ENCODE measurements at places on chromosomes 12 and 14.

GRCh38 chr14:30058401-30058800 lies 130.8 kb upstream of the PRKD1 start:
- no peak for DNase-seq

DNA sequence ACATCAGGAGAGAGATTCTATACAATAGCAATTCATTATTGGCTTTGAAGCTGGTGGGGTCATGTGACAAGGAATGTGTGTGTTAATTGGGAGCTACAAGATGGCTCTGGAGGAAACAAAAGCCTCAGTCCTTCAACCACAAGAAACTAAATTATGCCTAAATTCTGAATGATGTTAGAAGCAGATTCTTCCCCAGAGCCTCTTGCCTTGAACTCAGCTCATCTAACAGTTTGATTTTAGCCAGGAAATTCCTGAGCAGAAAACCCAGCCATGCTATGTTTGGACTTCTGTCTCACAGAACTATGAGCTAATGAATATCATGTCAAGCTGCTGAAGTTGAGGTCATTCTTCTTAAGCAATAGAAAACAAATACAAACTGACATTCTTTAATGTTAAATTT lies 274.7 kb downstream of the SLC6A15 start:
- DNase-seq: peak; percentile 42

DNA sequence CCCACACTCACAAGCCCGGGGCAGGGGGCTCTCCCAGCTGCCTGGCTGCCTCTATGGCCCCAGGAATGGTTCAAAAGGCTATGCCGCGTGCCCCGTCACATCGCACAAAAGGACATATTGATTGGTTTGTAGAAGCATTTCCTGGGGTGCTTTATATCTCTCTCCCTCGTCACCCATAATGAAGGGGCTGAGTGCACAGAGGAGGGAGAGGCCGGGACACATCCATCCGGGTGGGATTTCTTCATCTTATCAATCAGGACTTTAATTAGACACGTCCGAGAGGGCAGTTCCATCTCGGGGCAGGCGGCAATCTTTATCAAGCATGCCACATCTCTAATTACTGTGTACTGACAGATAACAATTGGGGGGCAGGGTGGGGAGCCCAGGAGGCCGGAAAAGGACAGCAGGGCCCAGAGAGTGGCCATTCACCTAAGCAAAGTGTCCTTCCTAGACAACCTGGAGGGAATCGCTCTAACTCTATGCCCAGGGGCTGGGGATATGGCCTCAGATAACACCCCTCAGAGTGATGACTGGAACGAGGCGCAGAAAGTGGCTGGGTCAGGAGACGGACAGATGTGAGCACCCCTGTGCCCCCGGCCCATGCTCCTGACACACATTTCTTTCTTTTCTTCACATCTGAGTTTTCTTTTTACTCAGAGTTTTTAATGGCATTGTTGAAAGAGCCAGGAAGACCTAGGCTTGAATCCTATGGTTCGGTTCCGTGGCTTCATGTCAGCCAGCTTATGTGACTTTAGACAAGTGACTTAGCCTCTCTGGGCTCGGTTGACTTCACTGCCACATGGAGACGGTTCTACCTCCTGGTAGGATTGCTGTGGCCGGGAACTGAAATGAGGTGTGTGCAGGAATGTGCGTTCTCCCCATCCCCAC lies 36.0 kb upstream of the ESRRB start:
- DNase-seq: no peak

DNA sequence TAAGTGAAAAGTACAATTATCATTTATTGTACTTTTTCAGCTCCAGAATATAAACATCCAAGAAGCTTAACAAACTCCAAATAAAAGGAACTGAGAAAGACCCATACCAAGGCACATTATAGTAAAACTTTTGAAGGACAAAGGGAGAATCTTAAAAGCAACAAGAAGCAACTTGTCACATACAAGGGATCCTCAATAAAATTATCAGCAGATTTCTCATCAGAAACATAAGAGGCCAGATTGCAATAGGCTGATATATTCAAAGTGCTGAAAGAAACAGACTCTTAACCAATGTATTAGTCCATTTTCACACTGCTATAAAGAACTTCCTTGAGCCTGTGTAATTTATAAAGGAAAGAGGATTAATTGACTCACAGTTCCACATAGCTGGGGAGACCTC lies 48.3 kb downstream of the TTC7B start:
- no peak for DNase-seq

GRCh38 chr12:97398704-97399103 lies 63.9 kb upstream of the RMST start:
- DNase-seq: no peak

GRCh38 chr12:43882578-43883178 lies 46.8 kb downstream of the TMEM117 start:
- DNase-seq: peak; percentile 68

- no peak for DNase-seq
Observed at GRCh38 chr12:57717131-57717530, 21.4 kb downstream of the AGAP2 start.

DNA sequence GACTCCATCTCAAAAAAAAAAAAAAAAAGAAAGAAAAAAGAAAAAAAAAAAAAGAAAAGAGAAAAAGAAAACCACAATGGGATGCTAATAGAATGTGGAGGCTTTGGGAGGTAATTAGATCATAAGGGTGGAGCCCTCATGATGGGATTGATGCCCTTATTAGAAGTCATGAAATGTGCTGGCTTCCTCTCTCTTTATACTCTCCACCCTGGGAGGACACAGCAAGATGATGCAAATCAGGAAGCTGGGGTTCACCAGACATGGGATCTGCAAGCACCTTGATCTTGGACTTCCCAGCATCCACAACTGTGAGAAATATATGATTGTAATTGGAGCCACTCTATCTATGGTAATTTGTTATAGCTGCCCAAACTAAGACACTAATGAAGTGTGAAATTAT lies 13.4 kb upstream of the DRAM1 start:
- no peak for DNase-seq

DNA sequence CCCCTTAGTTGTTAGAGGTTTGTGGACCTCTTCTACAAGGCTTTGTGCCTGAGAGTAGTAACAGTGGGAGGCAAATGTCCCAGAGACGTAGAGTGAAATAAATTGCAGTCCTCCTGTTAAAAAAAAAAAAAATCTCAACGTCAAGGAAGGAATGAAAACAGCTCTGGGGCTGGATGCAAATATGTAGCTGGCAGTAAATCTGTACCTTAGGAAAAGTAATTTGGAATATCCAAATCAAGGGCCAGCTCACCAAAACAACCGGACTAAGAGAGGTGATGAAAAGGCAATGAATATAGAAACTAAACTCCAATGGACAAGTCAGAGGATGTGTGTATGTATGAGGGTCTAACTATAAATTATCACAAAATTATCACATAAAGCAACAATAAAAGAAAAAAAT lies 27.0 kb downstream of the SINHCAF start:
- DNase-seq: no peak

- DNase-seq: peak; percentile 77
Observed at GRCh38 chr12:14984766-14985285, 12.0 kb downstream of the PDE6H start.

DNA sequence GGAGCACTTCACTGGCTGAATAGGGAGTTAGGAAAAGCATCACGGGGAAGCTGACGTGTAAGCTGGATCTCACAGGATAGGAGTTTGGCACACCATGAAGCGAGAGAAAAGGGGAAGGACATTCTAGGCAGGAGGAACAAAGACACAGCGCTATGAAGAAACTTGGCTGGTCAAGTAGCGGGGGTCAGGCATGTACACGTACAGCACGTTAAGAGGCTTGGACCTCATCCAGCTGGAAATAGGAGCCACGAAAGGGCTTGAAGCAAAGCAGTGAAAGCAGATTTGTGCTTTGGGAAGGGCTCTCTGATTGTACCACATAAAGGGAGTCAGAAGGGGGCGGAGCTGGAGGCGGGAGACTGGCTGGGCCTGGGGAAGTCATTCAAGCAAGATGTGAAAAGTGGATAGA lies 19.6 kb upstream of the GALNT8 start:
- peak; percentile 99 for DNase-seq

DNA sequence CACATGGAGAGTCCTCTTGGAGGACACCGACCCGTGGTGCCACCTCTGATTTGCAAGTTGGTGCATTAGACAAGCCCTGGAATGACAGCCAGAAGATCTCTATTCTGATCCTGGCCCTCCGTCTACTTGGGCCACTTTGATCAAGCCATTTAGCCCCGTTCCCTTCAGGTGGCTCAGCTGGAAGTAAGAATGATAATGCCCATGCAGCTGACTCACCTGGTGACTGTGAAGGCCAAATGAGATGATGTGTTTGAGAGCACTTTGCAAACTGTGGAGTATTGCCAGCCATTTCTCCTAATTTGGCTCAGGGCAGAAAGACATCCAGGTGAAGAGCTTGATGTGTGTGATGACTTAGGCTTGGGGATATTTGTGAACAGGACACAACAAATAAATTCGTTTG lies 165.9 kb downstream of the ETV6 start:
- DNase-seq: no peak

GRCh38 chr12:117980616-117981015 lies 11.8 kb upstream of the KSR2 start:
- no peak for DNase-seq

GRCh38 chr12:44314007-44314500 lies 478.2 kb downstream of the TMEM117 start:
- no peak for DNase-seq

- DNase-seq: peak; percentile 99
Observed at GRCh38 chr14:76919431-76920330, 93.5 kb downstream of the LRRC74A start.

DNA sequence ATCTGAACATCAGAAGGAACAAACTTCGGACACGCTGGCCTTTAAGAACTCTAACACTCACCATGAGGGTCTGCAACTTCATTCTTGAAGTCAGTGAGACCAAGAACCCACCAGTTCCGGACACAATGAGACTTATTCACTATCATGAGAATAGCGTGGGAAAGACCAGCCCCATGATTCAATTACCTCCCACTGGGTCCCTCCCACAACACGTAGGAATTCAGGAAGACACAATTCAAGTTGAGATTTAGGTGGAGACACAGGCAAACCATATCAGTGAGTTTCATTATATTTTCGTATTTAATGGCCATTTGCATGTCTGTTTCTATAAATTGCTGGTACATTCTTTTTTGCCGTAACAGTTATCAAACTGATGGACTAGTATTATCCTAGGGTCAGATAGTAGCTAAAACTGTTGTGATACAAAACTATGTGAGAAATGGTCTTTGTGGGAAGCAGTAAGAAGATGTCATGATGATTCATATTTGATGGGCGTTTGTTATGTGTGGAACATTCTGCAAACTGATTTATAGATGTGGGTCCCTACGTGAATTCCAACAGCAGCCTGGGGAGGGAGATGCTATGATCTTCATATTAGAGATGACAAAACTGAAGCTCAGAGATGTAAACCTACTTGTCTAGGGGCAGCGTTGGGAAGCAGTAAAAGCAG lies 282.4 kb upstream of the TMEM132C start:
- DNase-seq: no peak

GRCh38 chr14:68099495-68100045 lies 280.0 kb downstream of the RAD51B start:
- DNase-seq: peak; percentile 70

GRCh38 chr14:21940887-21941856 lies 267.6 kb upstream of the OR4E1 start:
- DNase-seq: peak; percentile 3

- DNase-seq: no peak
Observed at GRCh38 chr14:56334458-56334857, 216.2 kb downstream of the PELI2 start.

DNA sequence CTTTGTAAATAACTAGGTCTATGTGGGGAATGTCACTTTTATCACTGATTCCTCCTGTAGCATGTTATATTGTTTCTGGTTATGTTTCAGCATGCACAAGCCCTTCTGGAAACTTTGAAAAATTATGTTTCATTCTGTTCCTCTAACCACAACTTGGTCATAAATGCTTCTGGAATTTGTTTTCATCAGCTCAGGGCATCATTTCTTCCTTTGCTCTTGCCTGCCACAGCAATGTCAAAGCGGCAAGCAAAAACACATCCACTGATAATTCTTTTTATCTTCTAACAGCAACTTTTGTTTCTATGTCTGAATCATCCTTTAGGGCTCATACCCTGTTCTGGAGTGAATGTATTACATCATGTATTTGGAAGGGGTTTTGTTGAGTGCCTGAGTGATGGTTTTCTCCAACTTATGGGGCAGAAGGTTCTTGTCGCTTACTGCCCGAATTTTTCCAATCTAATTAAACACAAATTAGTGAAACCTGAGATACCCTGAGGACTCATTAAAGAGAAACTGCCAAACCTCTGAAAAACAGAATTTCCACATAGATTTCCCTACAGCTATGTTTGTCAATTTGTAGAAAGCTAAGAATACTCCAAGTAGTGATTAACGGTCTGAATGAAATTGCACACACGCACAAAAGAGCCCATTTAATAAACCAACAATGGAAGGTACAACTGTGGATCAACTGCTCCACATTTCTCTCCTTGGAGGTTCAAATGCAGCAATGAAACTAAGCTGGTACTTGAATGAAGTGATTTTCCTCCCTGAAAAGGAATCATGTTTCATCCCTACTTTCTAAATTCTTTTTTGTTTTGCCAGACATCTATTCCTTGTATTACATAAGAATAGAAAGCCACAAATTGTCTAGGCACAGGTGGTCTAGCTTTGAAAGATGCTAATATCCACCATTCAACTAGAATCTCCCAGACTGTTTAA lies 173.5 kb upstream of the KRR1 start:
- no peak for DNase-seq

- DNase-seq: no peak
Observed at GRCh38 chr14:51304941-51305340, 64.9 kb downstream of the TMX1 start.

- DNase-seq: no peak
Observed at GRCh38 chr14:101956179-101956885, 8.0 kb upstream of the DYNC1H1 start.

GRCh38 chr14:72057701-72058285 lies 125.6 kb downstream of the RGS6 start:
- peak; percentile 85 for DNase-seq

DNA sequence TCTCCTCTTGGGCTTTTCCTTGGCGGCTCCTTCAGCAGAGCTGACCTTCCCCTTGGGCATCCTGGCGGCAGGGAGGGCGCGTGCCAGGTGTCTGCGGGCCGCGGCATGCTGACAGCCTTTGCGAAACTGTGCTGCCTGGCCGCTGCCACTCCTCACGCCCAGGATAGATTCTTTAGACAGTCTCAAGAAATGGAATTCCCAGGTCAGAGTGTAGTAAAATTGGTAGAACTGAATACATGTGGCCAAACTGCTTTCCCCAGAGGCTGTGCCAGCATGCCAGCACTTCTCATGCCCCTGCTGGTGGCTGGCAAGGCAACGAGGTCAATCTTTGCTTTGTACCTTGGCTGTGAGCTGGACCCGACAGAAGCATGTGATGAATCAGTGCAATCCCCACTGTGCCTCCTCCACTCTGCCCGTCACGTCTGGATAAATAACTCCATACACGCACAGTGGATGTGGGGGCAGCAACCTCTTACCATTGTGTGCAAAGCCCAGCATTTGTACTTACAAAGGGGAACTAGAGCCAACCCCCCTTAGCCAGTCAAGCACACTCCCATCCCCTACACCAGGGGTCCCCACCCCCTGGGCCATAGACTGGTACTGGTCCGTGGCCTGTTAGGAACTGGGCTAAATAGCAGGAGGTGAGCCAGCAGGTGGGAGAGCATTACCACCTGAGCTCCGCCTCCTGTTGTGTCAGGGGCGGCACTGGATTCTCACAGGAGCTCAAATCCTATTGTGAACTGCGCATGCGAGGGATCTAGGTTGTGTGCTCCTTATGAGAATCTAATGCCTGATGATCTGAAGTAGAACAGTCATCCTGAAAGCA lies 90.9 kb downstream of the ACTN1 start:
- DNase-seq: no peak

GRCh38 chr12:116039081-116039480 lies 238.4 kb downstream of the MED13L start:
- no peak for DNase-seq

- no peak for DNase-seq
Observed at GRCh38 chr12:112584266-112584722, 165.5 kb downstream of the PTPN11 start.

GRCh38 chr12:106585521-106586277 lies 2.9 kb downstream of the RFX4 start:
- DNase-seq: no peak
